ENCODE measurements at places on chromosomes 7 and 10.

DNA sequence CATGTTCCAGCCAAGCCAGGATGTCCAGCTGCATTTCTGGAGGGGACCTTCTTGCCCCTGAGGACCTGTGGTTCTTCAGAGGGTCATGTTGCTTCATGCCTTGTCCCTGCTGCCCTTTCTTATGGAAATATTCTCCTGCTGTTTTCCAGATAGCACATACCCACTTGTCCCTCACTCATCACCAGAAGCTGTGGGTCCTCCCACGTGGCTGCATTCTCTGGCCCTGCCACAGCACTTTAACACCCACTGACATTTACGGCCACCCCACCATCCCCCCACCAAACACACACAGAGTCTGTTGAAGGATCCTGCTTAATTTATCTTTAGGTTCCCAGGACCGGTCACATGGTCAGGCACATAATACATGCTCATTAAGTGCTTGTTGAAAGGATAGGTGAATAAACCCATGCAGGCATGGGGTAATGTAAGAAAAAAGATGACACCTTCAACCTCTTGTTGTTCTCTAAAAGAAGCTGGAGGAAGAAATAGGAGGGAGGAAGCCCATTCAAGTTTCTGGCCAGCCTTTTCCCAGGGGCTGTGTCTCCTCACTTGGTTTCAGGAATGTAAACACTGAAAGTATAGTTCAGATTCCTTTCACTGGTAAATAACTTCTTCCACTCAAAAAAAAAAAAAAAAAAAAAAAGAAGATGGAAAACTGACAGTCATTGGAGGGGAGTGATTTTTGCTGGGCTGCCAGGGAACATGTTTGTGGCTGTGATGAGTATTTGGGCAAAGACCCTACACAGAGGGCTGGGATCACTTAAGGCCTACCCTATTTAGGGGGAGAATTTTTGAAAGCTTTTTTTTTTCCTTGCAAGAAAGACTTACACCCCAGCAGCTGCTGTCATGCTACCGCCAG, 19.8 kb upstream of the BMPER start:
- no peak overlapping the region for H3K27ac ChIP-seq
- peaks cover 43% of the 10 kb centered on the region for H3K27me3 ChIP-seq
- H3K36me3 ChIP-seq, result no peaks in the 10 kb centered on the region
- no peak for DNase-seq
- H3K4me1 ChIP-seq, result peaks cover 2% of the 10 kb centered on the region
- H3K4me3 ChIP-seq, result no peak overlapping the region

- no peaks in the 10 kb centered on the region for H3K27me3 ChIP-seq
- DNase-seq, result no peak
- H3K4me1 ChIP-seq, result no peaks in the 10 kb centered on the region
Observed at GRCh38 chr10:119112056-119112455, 8.1 kb downstream of the DENND10 start.

DNA sequence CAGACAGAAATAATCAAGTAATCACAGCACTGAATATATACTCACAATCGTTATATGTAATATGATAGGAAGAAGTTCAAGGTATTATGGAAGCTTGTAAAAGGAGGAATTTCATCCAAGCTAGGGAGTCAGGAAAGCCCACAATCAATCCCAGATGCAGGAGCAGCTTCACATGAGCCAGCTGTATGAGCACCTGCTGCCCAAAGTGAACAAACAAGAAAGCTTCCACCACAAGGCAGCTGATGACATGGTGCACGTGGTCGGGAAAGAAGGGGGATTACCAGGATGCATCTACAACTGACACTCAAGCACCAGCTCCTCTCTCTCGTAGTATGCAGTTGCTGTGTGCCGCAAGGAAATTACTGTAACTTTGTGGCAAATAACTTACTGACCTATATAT, 225.2 kb downstream of the XPNPEP1 start:
- no peaks in the 10 kb centered on the region for H3K27me3 ChIP-seq
- no peak overlapping the region for H3K4me3 ChIP-seq
- no peak for DNase-seq
- H3K36me3 ChIP-seq, result no peaks in the 10 kb centered on the region

GRCh38 chr7:41420421-41420820, 282.5 kb downstream of the INHBA start:
- H3K36me3 ChIP-seq, result no peaks in the 10 kb centered on the region
- H3K27me3 ChIP-seq, result no peaks in the 10 kb centered on the region
- H3K4me1 ChIP-seq, result no peaks in the 10 kb centered on the region
- H3K4me3 ChIP-seq, result no peak overlapping the region
- no peak for DNase-seq

- peaks cover 11% of the 10 kb centered on the region for H3K27me3 ChIP-seq
- H3K27ac ChIP-seq, result no peak overlapping the region
- no peak overlapping the region for H3K4me3 ChIP-seq
- no peaks in the 10 kb centered on the region for H3K36me3 ChIP-seq
- DNase-seq, result no peak
- H3K4me1 ChIP-seq, result no peaks in the 10 kb centered on the region
Observed at GRCh38 chr10:86333826-86334487, 32.6 kb downstream of the GRID1 start.

- H3K27me3 ChIP-seq, result no peaks in the 10 kb centered on the region
- H3K4me1 ChIP-seq, result peaks cover 1% of the 10 kb centered on the region
- no peak for DNase-seq
- H3K4me3 ChIP-seq, result no peak overlapping the region
- no peaks in the 10 kb centered on the region for H3K36me3 ChIP-seq
- no peak overlapping the region for H3K27ac ChIP-seq
Observed at GRCh38 chr10:70253878-70254765, 20.9 kb upstream of the PPA1 start.

- H3K27me3 ChIP-seq, result peaks cover 26% of the 10 kb centered on the region
- no peaks in the 10 kb centered on the region for H3K36me3 ChIP-seq
- no peak overlapping the region for H3K4me3 ChIP-seq
- no peak for DNase-seq
Observed at GRCh38 chr7:1758028-1758858, 88.2 kb downstream of the ELFN1 start.

DNA sequence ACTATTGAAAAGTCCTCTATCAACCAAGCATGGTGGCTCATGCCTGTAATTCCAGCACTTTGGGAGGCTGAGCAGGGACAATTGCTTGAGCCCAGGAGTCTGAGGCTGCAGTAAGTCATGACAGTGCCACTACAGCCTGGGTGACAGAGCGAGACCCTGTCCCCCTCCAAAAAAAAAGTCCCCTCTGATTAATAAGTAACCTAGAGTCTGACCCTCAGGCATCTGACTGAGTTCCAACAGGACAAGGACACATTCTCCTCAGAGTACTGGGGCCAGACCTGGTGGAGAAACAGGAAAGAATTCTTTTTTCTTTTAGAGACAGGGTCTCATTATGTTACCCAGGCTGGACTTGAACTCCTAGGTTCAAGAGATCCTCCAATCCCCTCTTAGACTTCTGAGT, 10.0 kb downstream of the MORN4 start:
- DNase-seq, result no peak
- H3K27ac ChIP-seq, result peak overlapping the region; percentile 71
- H3K4me3 ChIP-seq, result no peak overlapping the region
- no peaks in the 10 kb centered on the region for H3K27me3 ChIP-seq
- no peaks in the 10 kb centered on the region for H3K36me3 ChIP-seq

GRCh38 chr10:101538446-101538845, 49.6 kb downstream of the POLL start:
- DNase-seq, result no peak
- no peak overlapping the region for H3K4me3 ChIP-seq
- no peaks in the 10 kb centered on the region for H3K27me3 ChIP-seq
- H3K27ac ChIP-seq, result no peak overlapping the region
- H3K4me1 ChIP-seq, result peaks cover 4% of the 10 kb centered on the region

GRCh38 chr10:1548146-1548545, 189.2 kb downstream of the ADARB2 start:
- peaks cover 14% of the 10 kb centered on the region for H3K27me3 ChIP-seq
- H3K4me1 ChIP-seq, result peaks cover 12% of the 10 kb centered on the region
- H3K36me3 ChIP-seq, result no peaks in the 10 kb centered on the region
- no peak for DNase-seq
- H3K27ac ChIP-seq, result no peak overlapping the region
- H3K4me3 ChIP-seq, result no peak overlapping the region

DNA sequence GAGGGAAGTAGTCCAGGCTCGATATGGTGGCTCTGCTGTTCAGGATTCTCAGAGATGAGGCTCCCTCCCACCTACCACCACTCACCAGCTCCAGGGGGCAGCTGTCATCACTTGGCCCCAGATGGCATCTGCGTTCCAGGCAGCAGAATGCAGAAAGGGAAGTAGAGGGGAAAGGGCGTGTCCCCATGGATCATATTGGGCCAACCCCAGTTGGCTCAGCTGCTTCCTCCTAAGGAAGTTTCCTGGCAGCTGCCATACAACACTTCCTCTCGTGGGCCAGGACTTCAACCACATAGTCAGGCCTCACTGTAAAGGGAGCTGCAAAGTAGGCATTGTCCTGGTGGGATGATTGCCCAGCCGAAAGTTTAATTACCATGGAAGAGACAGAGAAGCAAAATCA, 1.6 kb upstream of the TEX36 start:
- H3K4me3 ChIP-seq, result no peak overlapping the region
- no peaks in the 10 kb centered on the region for H3K4me1 ChIP-seq
- DNase-seq, result no peak
- H3K27ac ChIP-seq, result no peak overlapping the region
- peaks cover 5% of the 10 kb centered on the region for H3K27me3 ChIP-seq

- no peak overlapping the region for H3K27ac ChIP-seq
- H3K27me3 ChIP-seq, result peaks cover 13% of the 10 kb centered on the region
- H3K36me3 ChIP-seq, result no peaks in the 10 kb centered on the region
- no peak for DNase-seq
- no peaks in the 10 kb centered on the region for H3K4me1 ChIP-seq
- no peak overlapping the region for H3K4me3 ChIP-seq
Observed at GRCh38 chr10:131198843-131199242, 112.7 kb downstream of the TCERG1L start.

DNA sequence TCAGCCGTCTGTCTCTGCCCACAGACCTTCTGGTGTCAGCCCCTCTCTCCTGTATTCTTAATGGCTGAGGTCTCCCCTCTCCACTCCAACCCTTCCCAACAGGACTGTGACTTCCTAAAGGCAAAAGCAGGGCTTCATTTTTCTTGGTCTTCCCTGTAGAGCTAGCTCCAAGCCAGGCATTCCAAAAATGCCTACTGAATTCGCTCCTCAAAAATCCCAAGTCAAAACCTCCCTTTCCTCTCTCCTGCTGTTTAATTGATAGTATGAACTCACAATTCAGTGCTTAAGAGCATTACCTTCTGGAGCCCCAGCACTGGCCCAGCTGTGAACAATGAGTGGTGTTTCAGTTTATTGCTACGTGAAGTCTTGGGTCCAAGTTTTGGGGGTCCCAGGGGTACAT, 628.4 kb downstream of the PARD3 start:
- no peaks in the 10 kb centered on the region for H3K27me3 ChIP-seq
- H3K36me3 ChIP-seq, result no peaks in the 10 kb centered on the region
- peaks cover 64% of the 10 kb centered on the region for H3K4me1 ChIP-seq
- H3K27ac ChIP-seq, result no peak overlapping the region
- DNase-seq, result no peak

DNA sequence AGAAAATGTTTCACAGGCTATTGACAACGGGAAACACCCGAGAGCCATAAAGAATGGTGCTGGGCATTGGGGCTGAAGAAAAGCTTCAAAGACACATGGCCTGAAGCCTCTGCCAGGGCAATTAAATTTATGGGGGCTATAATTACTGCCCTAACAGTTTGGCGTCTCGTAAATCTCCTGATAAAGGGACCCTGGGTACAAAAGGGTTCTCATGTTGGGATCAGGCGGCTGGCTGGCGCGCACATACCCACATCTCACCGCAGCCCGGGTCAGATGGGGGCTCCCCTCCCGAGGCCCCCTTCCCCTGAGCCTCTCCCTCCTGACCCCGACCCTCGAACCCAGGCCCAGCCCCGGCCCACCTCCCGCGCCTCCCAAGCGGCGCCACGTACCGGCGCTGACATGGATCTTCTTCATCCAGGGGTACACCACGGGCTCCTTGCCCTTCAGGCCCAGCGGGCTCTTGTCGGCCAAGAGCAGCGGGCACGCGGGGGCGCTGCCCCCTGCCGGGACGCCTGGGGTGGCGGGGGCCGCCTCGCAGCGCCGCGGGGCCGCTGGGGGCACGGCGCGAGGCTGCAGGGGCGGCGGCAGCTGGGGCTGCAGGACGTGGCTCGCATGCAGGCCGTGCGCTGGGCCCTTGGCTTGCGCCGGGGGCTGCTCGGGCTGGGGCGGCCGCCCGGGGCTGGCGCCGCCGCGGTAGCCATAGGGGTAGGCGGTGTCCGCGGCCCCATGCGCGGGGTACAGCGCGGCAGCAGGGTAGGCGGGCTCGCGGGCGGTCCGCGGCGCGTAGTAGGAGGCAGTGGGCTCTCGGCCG, 623 bp downstream of the HOXA4 start:
- H3K27me3 ChIP-seq, result no peaks in the 10 kb centered on the region
- H3K4me3 ChIP-seq, result peak overlapping the region; percentile 76
- peaks cover 5% of the 10 kb centered on the region for H3K36me3 ChIP-seq

- H3K27ac ChIP-seq, result no peak overlapping the region
- no peaks in the 10 kb centered on the region for H3K4me1 ChIP-seq
- no peaks in the 10 kb centered on the region for H3K36me3 ChIP-seq
- H3K27me3 ChIP-seq, result no peaks in the 10 kb centered on the region
Observed at GRCh38 chr7:43044511-43044910, 67.9 kb upstream of the HECW1 start.

DNA sequence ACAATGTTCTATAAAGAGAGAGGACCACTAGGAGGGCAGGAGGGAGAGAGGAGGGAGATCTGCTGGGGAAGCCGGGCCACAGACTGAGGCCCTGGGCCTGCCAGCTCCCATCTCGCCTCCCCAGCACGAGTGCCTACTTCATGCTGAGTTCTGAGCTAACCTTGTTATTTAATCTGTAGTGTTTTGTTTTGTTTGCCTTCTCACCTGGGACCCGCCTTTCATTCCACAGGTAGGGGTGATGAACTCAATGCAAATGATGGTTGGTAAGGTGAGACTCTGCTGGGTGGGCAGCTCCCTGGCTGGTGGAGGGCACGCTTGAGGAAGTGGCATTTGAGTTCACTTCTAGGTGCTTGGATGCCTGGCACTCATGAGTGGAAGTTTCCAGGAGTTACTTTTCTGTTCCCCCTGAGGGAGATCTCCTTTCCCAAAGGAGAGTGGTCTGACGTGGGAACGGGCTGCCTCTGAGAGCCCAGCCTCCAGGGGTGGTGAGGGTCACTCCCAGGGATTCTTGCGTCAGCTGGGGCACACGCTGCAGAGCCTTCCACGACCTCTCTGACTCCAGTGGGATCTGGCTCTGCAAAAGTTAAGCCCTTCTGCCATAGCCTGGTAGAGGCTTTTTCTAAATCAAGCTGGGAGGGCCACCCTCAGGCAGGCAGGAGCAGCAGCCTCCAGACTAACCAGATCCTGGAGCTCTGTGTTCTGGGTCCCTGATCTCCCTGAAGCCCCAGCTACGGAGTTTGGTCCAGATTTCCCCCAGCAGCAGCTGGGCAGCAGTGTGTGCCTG, 22.4 kb downstream of the UBTD1 start:
- DNase-seq, result no peak
- H3K4me3 ChIP-seq, result no peak overlapping the region
- peak overlapping the region; percentile 85 for H3K27ac ChIP-seq
- peaks cover 10% of the 10 kb centered on the region for H3K4me1 ChIP-seq

DNA sequence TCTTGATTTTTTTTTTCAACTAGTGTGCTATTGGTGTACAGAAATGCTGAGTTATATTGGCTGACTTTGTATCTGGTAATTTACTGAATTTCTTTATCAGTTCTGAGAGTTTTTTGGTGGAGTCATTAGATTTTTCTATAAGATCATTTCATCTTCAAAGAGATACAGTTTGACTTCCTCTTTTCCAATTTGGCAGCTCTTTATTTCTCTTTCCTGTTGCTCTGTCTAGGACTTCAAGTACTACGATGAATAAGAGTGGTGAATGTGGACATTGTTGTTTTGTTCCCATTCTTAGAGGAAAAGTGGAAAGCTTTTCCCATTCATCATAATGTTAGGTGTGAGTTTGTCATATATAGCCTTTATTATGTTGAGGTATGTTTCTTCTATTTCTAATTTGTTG, 50.2 kb downstream of the LOXL4 start:
- H3K27me3 ChIP-seq, result no peaks in the 10 kb centered on the region
- H3K36me3 ChIP-seq, result peaks cover 27% of the 10 kb centered on the region
- H3K27ac ChIP-seq, result no peak overlapping the region
- no peak for DNase-seq

Data from progenitor cell of endocrine pancreas (in vitro differentiated cells).